SK-MEL-5 (cell line): ENCODE measurements at places on chromosomes 4 and X.

GRCh38 chrX:10142041-10142599 is 14.7 kb upstream of the CLCN4 start:
- DNase-seq, result no peak

DNA sequence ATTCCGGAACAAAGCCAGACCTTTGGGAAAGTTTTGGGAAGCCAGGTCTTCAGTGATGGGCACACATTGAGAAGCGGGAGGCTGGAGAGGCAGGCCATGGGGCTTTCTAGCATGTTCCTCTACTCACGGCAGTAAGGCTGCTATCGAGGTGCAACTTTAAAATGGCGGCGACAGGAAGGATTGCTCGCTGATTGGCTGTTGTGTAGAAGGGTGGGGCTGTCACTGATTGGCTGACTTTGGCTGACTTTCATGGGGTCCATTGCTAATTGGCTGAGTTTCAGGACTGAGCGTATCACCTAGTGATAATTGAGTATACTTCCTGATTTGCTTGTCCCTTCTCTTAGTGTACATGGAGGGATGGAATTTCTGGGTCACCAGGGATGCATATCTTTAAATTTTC is 19.7 kb upstream of the GLOD5 start:
- DNase-seq, result no peak

GRCh38 chrX:9122519-9123245 is 88.8 kb upstream of the FAM9B start:
- peak; percentile 9 for DNase-seq

DNA sequence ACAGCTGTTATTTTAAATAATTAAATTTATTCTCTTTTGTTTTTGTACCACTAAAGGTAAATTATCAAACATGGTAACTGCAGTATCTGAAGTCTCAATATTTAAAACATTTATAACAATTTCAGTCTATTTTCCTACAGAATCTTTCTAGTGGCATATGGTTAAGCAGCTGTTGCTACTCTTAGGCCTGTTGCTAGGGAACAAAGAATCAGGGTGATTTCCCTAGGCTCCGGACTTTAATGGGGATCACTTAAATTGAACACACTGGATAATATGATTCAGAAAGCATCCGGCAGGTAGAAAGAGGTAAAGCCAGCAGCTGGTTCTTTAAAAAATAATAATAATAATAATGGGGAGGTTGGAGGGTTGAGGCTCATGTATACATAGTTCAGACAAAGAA is 17.6 kb downstream of the FBXO8 start:
- DNase-seq, result no peak

GRCh38 chr4:22410645-22411247 is 105.1 kb downstream of the ADGRA3 start:
- DNase-seq, result peak; percentile 37

- peak; percentile 80 for DNase-seq
Observed at GRCh38 chrX:14528629-14529289, 577 bp upstream of the GLRA2 start.

- no peak for DNase-seq
Observed at GRCh38 chr4:14180166-14180565, 552.6 kb upstream of the BOD1L1 start.

GRCh38 chr4:14267373-14268060 is 640.0 kb upstream of the BOD1L1 start:
- DNase-seq, result no peak

GRCh38 chr4:142858446-142858845 is 12.3 kb upstream of the INPP4B start:
- no peak for DNase-seq
